ENCODE measurements at places on chromosomes 7 and 10. TPM values are rescaled to one million over a fixed set of nuclear protein-coding genes. Genes with fewer than 3 reads are reported as not detected.

The HOXA5 gene
- not detected for total RNA-seq

GRCh38 chr7:116028787-116029186 lies 1.8 kb downstream of the TFEC start:
- no peaks in the 10 kb centered on the region for H3K27me3 ChIP-seq
- H3K4me1 ChIP-seq: peaks cover 33% of the 10 kb centered on the region
- peak overlapping the region; percentile 68 for H3K4me3 ChIP-seq
- peak overlapping the region; percentile 70 for H3K27ac ChIP-seq
- H3K36me3 ChIP-seq: no peaks in the 10 kb centered on the region

DNA sequence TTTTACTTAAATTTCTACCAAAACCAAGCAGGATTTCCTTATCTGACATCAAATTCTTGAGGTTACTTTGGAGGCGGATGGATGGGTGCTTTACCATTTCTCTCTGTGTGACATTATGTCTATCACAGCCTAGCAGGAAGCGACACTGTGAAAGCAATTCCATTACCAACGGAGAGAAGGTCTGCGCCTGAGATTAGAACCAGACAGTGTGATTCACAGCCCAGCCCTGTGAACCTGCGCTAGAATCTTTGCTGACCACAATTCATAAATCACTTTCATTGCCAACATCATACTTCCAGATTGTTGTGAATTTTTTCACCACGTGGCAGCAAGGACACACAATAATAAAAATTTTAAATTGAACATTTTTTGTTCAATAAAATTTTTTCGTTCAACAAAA lies 126.5 kb downstream of the CUBN start:
- H3K27me3 ChIP-seq: peaks cover 7% of the 10 kb centered on the region
- no peaks in the 10 kb centered on the region for H3K36me3 ChIP-seq
- no peak overlapping the region for H3K27ac ChIP-seq
- H3K4me1 ChIP-seq: no peaks in the 10 kb centered on the region
- no peak for DNase-seq
- H3K4me3 ChIP-seq: no peak overlapping the region

The FAM241B gene
- 1.8 TPM for total RNA-seq

The GPR158 gene
- not detected for total RNA-seq

- DNase-seq: no peak
- no peaks in the 10 kb centered on the region for H3K4me1 ChIP-seq
- H3K4me3 ChIP-seq: no peak overlapping the region
- H3K27me3 ChIP-seq: no peaks in the 10 kb centered on the region
Observed at GRCh38 chr10:25753776-25754175, 180.3 kb upstream of the MYO3A start.

GRCh38 chr10:74178042-74178791 lies 27.2 kb downstream of the ADK start:
- DNase-seq: no peak
- H3K36me3 ChIP-seq: peaks cover 4% of the 10 kb centered on the region
- H3K27me3 ChIP-seq: no peaks in the 10 kb centered on the region
- peaks cover 62% of the 10 kb centered on the region for H3K4me1 ChIP-seq
- peak overlapping the region; percentile 32 for H3K4me3 ChIP-seq

The EXOC6 gene
- total RNA-seq: 15.3 TPM

The MINDY3 gene
- 23.4 TPM for total RNA-seq

- no peak for DNase-seq
- no peak overlapping the region for H3K4me3 ChIP-seq
- peaks cover 26% of the 10 kb centered on the region for H3K4me1 ChIP-seq
- H3K36me3 ChIP-seq: no peaks in the 10 kb centered on the region
Observed at GRCh38 chr7:20032741-20033140, 184.4 kb downstream of the MACC1 start.
